ENCODE measurements at places on chromosomes 5 and 9. TPM values are rescaled to one million over a fixed set of nuclear protein-coding genes. Genes with fewer than 3 reads are reported as not detected.

Gene PCDHGB2
- total RNA-seq = 11.7 TPM

DNA sequence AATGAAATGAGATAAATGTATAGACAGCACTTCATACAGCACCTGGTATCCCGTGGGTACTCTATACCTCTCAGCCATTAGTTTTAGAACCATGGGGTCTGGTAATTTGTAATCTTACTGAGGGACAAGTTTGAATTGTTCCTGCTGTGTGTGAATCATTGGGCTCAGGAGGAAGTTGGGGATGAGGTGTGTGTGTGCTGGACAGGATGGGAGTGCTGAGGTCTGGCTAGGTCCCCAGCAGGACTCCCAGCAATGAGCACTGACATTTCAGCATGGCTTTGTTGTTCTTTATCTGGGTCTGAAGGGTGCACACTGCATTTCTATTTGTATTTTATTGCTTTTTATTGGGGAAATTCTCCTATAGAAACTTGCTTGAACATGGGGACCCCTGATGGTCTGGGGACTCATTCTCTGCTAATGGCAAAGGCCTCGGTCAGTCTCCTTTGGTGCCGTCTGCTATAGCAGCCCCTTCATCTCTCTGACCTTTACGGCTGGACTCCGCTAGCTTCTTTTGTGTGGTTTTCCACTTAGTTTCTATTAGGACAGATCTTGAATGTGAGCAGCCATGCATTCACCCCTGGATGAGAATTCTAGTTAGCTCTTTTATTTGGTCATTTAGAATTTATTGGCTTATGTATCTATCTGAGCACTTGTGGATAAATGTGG lies 98.1 kb downstream of the SREK1 start:
- no peak for DNase-seq

GRCh38 chr5:34490506-34491250 lies 165.4 kb upstream of the RAI14 start:
- DNase-seq = no peak

DNA sequence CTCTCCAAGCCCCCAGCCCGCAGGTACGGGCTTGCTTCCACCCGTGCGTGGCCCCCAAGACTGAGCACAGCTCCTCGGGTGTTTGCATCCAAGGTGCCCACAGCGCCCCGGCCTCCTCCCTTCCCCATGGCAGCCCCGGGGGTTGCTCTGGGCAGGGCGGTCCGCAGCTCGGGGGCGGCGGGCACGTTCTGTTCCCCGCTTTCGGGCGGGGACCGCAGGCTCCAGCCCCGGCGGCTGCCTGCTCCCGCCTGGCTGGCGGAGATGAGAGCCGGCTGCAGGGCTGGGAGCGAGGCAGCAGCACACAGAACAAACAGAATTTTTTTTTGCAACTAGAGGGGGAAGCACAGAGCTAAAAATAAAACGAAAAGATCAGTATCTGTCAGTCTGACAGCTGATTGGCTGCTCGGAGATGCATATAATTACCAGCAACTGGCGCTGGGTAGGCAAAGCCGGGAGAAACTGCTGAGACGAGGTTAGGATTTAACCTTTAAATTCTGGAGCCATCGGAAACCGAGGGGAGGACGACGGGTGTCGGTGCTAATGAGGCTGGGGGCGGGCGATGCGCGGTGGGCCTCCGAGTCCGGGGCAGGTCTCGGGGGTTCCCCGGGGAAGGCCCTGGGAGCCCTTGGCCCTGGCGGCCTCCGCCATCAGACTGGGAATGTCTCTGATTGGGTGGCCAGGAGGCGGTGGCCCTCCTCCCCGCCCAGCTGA lies 142.7 kb upstream of the IER5L start:
- peak; percentile 78 for DNase-seq

- DNase-seq = no peak
Measured at GRCh38 chr5:14582797-14583137, 1.2 kb downstream of the OTULINL start.

Gene LECT2
- total RNA-seq = not detected

Gene PCDHGA11
- total RNA-seq = 7.1 TPM

GRCh38 chr9:34651876-34652601 lies at the start of gene IL11RA:
TSS of gene IL11RA (plus strand) at chr9:34652185. CDS start at chr9:34655218, 3,033 bp downstream.
- DNase-seq = peak; percentile 94

- no peak for DNase-seq
Measured at GRCh38 chr9:72292256-72292682, 72.7 kb downstream of the ZFAND5 start.

DNA sequence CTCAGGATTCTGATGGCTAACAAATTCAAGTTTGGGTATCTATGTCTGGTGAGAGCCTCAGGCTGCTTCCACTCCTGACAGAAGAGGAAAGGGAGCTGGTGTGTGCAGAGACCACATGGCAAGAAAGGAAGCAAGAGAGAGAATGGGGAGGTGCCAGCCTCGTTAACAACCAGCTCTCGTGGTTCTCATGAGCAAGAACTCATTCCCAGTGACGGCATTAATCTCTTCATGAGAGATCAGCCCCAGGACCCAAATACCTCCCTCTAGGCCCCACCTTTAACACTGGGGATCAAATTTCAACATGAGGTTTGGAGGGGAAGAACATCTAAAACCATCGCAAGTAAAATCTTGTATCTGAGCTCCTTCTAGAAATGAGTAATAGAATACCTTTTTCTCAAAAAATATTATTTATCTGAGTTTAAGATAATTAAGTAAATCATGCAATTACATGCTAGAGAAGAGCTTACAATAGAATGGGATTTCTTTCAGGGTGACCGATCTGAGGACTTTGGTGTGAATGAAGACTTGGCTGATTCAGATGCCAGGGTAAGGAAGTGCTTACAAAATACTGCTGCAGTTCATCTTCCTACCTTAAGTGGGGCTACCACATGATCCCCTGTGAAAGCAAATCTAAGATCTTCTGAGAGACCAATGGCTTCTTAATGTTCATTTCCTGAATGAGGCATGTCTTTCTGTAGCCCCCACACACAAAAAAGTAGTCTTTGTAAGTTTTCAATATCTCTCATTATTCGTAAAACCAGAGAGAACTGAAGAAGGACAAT lies 11.5 kb downstream of the ANXA1 start:
- no peak for DNase-seq

Gene FOXD4L4
- total RNA-seq = 0.36 TPM

DNA sequence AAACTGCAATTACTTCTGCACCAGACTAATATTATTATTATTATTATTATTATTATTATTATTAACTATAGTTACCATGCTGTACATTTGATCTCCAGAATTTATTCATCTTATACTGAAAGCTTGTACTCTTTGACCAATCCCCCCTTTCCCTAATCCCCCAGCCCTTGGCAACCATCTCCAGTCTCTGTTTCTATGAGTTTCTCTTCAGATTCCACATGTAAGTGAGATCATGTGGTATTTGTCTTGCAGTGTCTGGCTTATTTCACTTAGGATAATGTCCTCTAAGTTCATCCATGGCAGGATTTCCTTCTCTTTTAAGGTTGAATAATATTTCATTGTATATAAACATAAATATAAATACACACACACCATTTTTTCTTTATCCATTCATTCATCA lies 287.0 kb upstream of the DAB2 start:
- no peak for DNase-seq

DNA sequence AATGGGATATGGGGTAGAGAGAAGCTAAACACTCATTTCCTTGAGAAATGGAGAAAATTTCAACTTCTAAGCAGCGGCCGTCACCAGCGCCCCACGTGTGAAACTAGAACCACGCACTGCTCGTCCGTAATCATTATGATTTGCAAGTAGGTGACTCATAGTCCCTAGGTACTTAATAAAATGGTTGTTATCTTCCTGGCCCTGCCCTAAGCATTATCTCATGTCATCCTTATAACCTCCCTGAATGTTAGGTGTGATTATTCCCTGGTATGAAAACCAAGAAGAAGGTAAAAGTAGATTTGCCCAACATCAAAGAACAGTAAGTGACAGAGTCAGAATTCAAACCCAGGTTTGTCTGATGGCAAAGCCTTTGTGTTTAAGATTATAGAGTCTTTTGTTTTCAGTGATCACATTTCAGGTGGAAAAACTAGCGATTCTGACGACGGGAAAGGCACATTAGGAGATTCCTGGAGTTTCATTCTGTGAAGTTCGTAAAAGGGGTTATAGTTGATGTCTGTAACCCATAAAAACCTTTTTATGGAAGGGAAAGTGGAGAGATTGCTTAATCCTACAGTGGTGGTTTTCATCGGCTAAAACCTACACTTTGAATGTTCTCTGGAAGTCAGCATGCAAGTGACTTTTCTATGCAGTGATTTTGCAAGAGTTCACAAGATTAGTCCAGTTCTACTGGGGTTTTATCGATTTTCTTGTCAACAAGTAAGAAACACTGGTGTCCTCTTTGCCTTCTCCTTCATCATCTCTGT lies 202.9 kb upstream of the WWC1 start:
- DNase-seq = no peak

DNA sequence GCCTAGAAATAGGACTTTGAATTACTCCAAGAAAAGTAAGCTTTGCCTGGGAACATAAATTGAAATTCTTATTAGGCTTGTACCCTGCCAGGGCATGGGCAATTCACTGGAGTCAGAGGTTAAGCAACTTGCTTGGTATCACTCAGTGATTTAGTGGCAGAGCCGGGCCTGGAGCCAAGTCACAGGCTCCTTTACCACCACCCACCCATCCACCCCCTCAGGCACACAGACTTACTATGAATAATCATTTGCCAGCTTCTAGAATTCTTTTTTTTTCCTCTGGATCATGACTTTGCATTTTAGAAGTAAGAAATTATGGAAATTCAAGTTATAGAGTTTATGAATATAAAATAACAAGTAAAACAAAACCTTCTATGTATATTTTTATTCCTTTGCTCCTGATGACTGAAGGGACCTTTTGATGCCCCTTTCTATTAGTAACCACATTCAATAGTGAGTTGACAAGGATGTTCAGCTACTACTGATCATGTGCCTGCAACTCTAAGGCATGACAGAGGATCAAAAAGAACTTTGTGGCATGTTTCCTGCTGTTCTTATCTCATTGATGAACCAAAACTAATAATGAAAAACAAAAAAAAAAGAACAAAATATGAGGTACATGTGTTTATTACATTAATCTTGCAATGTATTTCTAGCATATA lies 614.7 kb downstream of the TLR4 start:
- peak; percentile 74 for DNase-seq

DNA sequence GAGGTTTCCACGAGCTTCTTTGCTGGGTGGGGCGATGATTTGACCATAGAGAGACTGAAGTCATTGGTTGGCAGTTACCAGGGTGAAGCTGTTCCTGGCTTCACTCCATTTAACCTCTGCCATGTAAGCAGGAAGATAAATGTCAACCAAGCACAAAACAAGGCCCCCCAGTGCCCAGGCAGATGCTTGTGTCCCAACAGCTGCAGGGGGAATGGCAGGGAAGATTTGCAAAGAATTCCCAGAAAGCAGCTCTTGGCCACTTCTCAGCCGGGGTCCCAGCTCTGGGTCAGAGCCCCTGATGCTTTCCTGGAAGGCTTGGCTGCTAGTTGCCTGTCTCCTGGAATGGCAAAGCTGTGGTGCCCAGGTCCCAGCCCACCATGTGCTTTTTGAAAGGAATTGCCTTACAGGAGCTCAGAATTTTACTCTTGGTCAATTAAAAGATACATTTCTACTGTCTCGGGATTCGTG lies 383.4 kb downstream of the ENC1 start:
- DNase-seq = no peak

DNA sequence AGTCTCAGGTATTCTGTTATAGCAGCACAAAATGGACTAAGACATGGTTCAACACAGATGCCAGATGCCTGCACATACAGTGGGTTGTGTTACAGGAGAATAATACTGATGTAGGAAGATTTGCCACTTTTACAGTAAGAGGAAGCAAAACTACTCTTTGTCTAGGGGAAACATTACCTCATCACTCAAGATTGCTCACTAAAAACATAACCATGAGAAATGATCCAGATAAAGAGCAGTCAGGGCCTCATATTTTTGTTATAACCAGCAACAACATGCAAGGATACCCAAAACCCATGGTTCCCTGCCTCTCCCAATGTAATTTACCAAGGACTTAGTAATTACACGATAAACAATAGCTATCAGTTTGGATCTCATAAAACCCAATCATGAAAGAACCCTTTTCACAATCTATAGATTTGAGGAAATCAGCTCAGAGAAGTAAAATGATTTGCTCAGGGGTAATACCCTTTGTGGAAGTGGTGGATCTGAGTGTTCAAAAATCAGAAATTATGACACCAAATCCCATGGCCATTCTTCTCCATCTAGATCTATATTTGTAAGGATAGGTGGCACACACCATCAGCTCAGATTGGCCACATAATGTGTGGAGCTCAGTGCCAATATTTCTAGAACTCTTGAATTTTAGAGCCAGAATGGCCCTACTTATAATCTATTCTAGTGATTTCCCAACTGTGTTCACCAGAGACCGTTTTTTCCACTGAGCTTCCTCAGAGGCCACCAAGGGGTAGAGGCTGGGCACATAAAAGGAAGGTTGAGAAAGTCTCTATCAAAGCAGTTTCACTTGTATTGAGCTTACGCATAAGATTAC lies 27.8 kb downstream of the DPYSL3 start:
- no peak for DNase-seq

DNA sequence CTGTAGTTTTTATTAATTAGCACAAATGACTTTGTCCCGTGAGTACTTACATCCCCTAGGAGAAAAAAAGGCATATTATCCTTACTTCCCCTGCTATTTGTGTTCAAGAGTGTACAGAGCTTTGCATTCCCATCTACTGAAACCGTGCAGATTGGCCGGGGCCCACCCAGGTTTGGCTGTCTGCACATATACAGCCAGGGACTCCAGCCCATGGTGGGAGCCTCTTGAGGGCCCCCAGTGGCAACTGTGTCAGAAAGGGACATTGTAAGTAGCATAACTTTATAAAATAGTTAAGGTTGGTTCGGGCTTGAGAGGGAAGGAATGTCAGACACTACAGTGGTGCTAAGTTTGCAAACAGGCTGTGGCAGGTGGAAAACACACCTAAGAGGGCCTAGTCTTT lies 24.7 kb downstream of the PHF2 start:
- peak; percentile 66 for DNase-seq

Gene FAM120A
- total RNA-seq = 81.7 TPM

Gene CCDC171
- total RNA-seq = 5.2 TPM

Gene RMND5B
- 35.0 TPM for total RNA-seq

GRCh38 chr5:172642486-172642885 lies 1.4 kb downstream of the NEURL1B start:
- DNase-seq = peak; percentile 26

Gene SV2C
- total RNA-seq = not detected

- DNase-seq = no peak
Measured at GRCh38 chr9:118444403-118444802, 740.2 kb downstream of the TLR4 start.

Gene NTNG2
- 1.8 TPM for total RNA-seq

GRCh38 chr5:64451551-64451950 lies 54.3 kb upstream of the RGS7BP start:
- DNase-seq = no peak

DNA sequence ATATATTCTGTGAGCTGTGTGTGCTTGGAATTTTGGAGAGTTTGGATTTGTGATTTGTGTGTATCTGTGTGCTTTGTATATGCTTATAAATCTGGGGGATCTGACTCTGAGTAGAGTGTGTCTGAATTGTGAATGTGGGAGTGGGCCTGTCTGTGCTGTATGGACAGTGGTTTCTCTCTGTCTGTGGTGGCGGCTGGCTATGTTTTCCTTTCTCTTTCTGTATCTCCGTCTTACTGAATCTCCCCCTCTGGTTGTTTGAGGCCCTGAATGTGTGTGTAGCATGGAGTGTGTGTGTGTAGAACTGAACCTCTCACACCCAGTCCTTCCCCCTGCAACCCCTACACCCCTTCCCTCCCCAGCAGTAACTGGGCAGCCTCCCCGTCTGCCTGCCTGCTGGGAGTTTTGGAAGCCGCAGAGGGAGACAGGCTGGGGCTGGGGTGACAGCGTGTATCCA lies 4.7 kb downstream of the CXXC5 start:
- DNase-seq = no peak

Measured in aorta (tissue), 5 donors.